ENCODE measurements at places on chromosomes 2 and 18.

DNA sequence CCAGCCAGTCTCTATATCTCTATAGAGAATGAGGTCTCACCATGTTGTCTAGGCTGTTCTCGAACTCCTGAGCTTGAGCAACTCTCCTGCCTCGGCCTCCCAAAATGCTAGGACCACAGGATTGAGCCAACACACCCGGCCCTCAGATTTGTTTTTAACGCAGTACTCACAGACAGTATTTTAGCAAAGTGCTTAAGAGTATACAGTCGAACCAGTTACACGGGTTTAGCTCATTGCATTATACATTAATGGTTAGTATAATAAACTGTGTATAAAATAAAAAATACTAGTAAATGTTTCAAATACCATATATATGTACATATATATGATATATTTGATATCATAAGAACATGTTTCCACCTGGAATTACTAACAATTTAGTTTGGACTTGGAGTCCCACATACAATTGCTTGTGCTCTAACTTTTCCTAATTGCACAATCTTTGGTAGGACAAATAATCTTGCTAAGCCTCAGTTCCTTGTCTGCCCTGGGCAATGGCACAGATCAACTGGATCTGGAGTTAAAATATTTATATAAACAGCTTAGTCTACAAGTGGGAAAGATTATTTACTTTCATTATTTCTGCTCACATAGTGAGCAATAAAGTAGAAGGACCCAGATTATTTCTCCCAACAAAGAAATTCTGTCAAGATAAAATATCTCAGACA, 508.9 kb upstream of the LRATD1 start:
- DNase-seq = no peak

GRCh38 chr2:157233506-157233905, 24.0 kb upstream of the GALNT5 start:
- DNase-seq = no peak

- no peak for DNase-seq
These were observed 176.9 kb downstream of the PARD3B start for GRCh38 chr2:204722207-204722606.

- DNase-seq = peak; percentile 89
These were observed 61.6 kb upstream of the SLC38A11 start for GRCh38 chr2:165016772-165017411.

GRCh38 chr2:189116087-189116486, 63.5 kb downstream of the COL5A2 start:
- no peak for DNase-seq

- no peak for DNase-seq
These were observed 144.2 kb upstream of the DLGAP1 start for GRCh38 chr18:4599312-4599711.

DNA sequence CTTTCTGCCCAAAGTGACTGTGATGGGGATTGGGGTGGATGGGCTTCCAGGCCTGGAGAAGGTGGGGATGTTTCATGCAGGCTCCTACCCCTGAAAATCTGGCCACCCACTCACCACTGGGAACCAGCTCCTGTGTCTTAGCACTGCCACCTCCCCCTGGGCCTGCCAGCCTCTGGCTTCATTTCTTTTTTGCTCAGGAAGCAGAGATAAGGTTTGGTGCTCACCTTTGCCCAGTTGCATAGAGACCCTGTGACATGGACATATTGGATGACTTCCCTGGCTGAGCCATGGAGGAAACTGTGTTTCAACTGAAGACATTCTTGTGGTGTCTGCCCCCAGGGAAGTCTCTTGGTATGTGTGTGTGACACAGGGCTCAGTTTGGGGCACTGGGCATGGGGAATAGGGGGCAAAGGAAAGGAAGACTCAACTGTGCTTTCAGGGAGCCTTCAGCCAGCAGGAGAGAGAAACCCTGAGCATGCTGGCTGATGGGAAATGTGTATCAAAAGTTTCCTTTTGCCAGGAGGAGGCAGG, 16.7 kb downstream of the CTIF start:
- DNase-seq = no peak
